Right renal cortex interstitium (tissue), 3 donors: ENCODE measurements at places on chromosomes 6 and 20.

GRCh38 chr6:35474131-35474941 lies 6.1 kb downstream of the RPL10A start:
- DNase-seq = no peak

DNA sequence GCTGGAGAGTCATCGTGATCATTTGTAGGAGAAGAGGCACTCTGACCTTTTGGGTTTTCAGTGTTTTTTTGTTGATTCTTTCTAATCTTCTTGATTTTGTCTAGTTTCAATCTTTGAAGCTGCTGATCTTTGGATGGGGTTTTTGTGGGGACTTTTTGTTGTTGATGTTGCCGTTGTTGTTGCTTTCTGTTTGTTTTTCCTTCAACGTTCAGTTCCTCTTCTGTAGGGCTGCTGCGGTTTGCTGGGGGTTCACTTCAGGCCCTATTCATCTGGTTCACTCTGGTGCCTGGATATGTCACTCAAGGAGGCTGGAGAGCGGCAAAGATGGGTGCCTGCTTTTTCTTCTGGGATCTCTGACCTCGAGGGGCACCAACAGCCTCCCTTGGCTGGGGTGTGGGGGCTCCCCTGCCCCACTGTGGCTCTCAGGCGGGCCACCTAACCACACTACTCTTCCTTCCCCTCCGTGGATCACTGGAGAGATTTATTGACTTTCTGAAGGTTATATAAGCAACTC lies 21.5 kb upstream of the TMEM244 start:
- no peak for DNase-seq

DNA sequence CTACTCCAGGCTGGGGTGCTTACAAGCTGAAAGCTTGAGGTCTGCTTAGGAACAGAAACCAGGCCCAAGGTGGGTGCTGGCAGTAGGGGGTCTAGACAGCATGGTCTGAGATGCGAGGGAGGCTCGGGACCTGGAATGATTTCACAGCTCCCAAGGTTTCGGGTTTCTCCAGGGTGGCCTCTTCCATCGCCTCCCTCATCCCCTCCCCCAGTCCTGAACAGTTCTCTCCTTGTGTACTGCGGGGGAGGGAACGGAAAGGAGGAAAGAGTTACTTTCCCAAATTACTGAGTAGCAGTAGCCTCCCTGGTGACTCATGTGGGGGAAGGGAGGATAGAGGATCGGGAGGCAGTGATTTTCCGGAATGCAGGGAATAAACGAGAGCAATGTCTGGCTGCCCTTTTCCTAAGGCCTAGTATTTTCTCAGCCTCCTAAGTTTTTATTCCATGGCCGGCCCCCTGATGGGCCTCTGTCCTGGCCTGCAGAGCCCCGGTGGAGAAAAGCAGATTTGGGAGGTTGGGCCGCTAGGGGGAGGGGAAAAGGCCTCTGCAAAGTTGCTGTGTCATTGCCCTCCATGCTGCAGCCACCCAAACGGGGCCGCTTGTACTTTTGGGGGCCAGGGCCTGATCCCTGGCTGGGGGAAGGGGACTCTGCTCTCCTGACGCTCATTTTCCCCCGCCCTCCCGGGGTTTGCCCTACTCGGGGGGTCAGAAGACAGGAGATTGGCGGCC lies 1.5 kb downstream of the BRD2 start:
- peak; percentile 91 for DNase-seq

DNA sequence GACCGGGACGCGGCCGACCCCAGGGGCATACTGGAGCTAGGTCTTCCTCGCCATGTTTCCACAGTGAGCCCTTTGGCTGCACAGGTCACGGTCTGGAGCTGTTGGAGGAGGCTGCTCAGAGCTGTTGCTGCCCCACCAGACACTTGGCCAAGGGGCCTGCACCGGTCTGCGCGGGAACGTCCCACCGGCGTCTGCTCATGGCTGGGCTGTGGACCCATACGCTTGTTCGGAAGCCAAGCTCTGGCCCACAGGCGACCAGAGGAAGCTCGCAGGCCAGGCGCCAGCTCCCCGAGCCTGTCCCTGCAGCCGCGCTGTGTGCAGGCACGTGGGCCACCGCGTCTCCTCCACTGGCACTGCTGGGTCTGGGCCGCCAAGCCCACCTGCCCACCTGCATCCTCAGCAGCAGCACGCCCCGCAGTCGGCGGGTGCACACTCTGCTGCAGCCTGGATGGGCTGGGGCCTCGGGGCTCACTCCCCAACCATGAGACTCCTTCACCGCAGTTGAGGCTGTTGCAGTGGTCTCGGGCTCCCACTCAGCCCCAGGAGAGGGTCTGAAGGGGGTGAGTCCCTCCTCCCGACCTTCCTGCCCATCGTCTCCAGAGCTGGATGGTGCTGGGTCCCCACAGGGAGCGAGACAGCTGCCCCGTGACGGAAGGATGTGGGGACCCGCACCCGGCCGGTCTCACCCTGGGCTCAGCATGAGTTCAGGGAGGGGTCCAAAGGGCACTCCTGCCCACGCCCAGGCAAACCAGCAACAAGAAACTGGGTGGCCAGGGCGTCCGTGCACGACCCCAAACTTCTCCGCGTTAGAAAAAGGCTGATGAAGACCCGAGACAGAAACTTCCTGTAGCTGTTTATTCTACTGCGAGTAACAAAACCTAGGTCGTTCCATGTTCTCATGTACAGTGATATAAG lies 15.5 kb upstream of the TCFL5 start:
- no peak for DNase-seq

GRCh38 chr6:74807674-74808073 lies 398.2 kb downstream of the COL12A1 start:
- DNase-seq = no peak

DNA sequence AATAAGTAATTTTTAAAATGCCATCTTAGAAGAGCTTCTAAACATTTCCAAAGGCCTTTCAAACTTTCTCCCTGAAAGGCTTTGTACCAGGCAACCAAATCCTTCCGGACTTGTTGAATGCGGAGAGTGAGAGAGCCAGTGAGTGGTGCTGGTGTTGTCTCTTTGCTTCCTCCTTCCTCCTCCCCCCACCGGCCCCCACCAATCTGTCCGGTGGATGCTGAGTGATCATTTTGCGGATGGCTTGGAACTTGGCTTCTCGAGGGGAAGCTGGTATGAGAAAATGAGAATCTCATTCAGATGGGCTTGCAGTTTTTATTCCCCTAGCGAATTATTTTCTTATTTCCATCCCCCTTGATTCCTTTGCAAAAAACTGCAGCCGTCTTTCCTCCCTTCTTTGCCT lies 97.3 kb downstream of the ANKRD60 start:
- DNase-seq = no peak

DNA sequence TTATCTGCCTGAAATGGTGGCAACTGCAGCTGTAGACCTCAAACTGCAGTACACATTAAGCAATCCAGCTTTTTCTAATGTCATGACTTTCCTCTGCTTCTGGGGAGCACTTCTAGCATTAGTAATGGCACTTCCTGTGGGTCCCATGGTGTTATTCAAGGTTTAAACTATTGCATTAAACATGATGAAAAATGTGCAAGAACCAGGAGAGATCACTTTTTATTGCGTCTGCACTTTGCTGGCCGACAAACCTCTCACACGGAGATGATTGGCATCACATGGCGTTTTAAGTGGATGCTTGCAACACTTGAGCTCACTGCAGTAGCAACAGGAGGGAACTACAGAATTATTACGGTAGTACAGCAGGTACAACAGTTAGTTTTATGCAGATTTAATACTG lies 148.4 kb downstream of the HIVEP2 start:
- DNase-seq = no peak

- DNase-seq = no peak
These were observed 10.2 kb downstream of the TRIM10 start for GRCh38 chr6:30150671-30151395.

GRCh38 chr6:144585217-144585814 lies 300.2 kb downstream of the UTRN start:
- DNase-seq = no peak

DNA sequence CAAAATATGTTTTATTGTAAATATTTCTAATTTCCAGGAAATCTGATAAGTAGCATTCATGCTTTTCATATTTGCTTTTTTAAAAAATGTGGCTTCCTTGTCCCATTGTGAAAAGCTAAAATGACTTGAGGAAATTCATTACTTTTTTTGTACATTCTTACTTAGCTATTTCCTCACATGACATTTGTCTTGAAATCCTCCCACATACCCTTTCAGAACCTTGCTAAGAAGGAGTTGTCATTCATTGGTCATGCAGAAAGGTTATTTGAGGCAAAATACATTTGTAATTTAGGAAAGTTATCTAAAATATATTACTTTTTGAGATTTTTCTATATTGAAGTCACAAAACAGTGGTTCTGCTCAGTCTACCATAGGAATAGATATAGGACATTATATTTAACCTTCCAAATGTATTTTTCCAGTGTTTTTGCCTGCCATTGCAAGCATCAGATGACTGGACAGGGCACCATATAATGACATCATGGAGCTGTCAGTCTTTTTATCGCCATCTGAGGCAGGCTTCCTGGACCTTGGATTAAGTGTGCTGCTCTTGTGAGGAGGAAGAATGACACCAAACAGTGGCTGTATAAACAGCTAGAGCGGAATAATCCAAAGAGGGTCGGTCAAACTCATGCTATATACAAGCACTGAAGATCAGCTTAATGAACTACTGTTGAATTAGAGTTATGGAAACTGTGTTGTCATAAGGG lies 109.4 kb upstream of the HCRTR2 start:
- DNase-seq = no peak
